ENCODE measurements at places on chromosomes 5 and 9. TPM values are rescaled to one million over a fixed set of nuclear protein-coding genes. Genes with fewer than 3 reads are reported as not detected.

GRCh38 chr5:144453753-144454152 is 283.1 kb downstream of the KCTD16 start:
- H3K27ac ChIP-seq = no peak overlapping the region
- no peaks in the 10 kb centered on the region for H3K4me1 ChIP-seq
- no peaks in the 10 kb centered on the region for H3K36me3 ChIP-seq
- H3K27me3 ChIP-seq = no peaks in the 10 kb centered on the region
- H3K4me3 ChIP-seq = no peak overlapping the region
- no peak for DNase-seq

DNA sequence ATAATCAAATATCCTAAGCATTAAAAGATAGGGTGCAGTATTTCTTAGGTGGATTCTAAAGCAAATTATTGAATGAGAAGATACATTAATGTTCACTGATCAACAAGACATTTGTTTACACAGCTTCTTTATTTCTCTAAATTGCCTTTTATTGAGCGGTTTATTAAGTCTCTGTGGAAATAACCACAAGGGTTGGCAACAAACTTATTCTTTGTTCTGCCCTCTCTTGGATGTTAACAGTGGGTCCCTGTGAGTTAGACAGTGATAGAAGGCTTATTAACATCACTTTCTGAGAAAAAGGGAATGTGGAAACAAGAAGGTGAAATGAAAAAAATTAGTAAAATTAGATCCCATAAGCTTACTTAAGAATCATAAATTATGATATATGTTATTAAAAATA is 82.7 kb upstream of the C6 start:
- H3K27ac ChIP-seq = no peak overlapping the region
- no peak overlapping the region for H3K4me3 ChIP-seq
- H3K36me3 ChIP-seq = no peaks in the 10 kb centered on the region
- DNase-seq = no peak

GRCh38 chr5:86244153-86244552 is 373.6 kb upstream of the COX7C start:
- H3K27me3 ChIP-seq = no peaks in the 10 kb centered on the region
- DNase-seq = no peak
- no peaks in the 10 kb centered on the region for H3K36me3 ChIP-seq
- no peak overlapping the region for H3K27ac ChIP-seq
- H3K4me1 ChIP-seq = no peaks in the 10 kb centered on the region

DNA sequence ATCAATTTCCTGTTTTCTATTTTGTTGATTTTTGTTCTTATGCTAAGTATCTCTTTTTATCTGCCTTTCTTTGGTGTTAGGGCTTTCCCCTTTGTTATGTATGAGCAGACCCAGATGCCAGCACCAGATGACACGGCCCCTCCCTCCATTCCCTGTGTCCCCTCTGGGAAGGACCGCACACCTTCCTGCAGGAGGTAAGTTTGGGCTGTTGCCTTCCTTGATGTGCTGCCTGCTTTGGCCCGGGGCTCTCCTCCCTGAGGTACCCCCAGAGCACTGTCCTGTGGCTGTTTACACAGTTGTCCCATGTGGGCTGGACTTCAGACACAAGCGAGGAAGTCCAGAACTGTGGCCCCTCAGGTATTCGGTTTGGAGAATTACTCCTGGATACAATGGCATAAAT is 343.8 kb upstream of the IRX1 start:
- H3K36me3 ChIP-seq = no peaks in the 10 kb centered on the region
- H3K27me3 ChIP-seq = no peaks in the 10 kb centered on the region
- no peak overlapping the region for H3K27ac ChIP-seq
- H3K4me1 ChIP-seq = no peaks in the 10 kb centered on the region

GRCh38 chr9:132578367-132578932 is 4.0 kb upstream of the BARHL1 start:
- H3K27me3 ChIP-seq = peaks cover 58% of the 10 kb centered on the region
- peaks cover 8% of the 10 kb centered on the region for H3K4me1 ChIP-seq
- H3K36me3 ChIP-seq = no peaks in the 10 kb centered on the region
- H3K4me3 ChIP-seq = no peak overlapping the region

- no peak overlapping the region for H3K4me3 ChIP-seq
- no peak for DNase-seq
- no peaks in the 10 kb centered on the region for H3K36me3 ChIP-seq
- H3K27ac ChIP-seq = no peak overlapping the region
Measured at GRCh38 chr5:83721953-83722901, 1.6 kb upstream of the HAPLN1 start.

DNA sequence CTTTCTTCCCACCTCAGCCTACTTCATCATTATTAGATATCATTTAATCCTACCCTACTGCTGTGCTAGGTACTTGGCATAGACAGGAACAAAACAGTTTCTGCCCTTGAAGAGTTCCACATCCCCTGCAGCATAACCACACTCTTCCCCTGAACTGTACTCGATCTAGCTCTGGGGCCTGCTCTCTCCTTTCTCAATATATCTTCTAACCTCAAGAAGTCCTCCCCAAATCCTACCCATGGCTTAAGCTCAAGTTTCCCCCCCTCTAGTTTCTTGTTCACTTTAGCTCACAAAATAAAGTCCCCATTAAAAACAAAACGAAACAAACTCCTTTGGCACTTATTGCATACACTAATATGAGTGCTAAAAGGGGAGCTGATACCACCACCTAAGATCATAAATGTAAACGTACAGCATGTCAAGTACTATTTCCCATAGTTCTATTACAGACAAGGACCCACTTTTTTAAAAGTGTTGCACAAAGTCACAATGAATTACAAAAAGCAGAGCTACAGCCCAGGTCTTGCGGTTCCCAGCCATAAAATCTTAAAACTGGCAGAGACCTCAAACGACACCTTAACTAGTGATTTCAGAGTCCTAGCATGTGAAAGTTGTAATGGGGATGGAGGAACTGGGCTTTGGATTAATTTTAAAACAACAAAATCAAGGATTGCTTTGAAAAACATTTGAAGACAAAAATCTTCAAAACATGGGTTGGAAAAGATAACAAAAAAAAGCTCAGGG is 80.7 kb downstream of the PTPDC1 start:
- H3K36me3 ChIP-seq = no peaks in the 10 kb centered on the region
- peak overlapping the region; percentile 85 for H3K4me3 ChIP-seq
- no peak for DNase-seq

DNA sequence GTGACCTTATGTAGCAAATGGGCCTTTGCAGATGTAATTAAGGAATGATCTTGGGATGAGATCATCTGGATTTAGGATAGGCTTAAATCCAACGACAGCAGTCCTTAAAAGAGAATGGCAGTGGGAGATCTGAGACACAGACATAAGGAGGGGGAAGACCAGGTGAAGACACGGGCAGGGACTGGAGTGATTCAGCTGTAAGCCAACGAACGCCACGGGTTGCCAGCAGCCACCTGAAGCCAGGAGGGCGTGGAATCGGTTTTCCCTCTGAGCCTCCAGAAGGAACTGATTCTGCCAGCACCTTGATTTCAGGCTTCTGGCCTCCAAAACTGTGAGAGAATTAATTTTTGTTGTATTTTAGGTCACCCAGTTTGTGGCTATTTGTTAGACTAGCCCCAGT is 218.6 kb upstream of the ANKRD55 start:
- H3K27ac ChIP-seq = no peak overlapping the region
- no peak for DNase-seq
- H3K36me3 ChIP-seq = no peaks in the 10 kb centered on the region

- no peaks in the 10 kb centered on the region for H3K27me3 ChIP-seq
- H3K4me1 ChIP-seq = no peaks in the 10 kb centered on the region
- H3K27ac ChIP-seq = no peak overlapping the region
Measured at GRCh38 chr9:95852059-95853032, 23.1 kb upstream of the ERCC6L2 start.

Gene SLC34A1
- total RNA-seq = not detected

Gene FREM1
- total RNA-seq = not detected
